ENCODE measurements at places on chromosomes 7 and 10.

- DNase-seq, result no peak
Observed at GRCh38 chr7:92520024-92520423, 8.3 kb downstream of the PEX1 start.

DNA sequence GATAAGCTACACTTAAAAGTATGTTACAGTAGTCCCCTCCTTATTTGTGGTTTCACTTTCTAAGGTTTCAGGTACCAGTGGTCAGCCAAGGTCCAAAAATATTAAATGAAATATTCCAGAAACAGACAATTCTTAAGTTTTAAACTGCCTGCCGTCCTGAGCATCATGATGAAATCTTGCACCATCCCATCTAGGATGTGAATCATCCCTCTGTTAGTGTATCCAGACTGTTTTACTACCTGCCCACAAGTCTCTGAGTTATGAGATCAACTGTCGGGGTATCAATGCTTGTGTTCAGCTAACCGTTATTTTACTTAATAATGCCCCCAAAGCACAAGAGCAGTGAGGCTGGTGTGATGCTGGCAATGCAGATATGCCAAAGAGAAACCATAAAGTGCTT, 11.4 kb downstream of the KDM7A start:
- no peak for DNase-seq

- DNase-seq, result peak; percentile 96
Observed at GRCh38 chr7:149284850-149285585, 23.0 kb downstream of the ZNF783 start.

- DNase-seq, result no peak
Observed at GRCh38 chr10:3877211-3878000, 92.4 kb upstream of the KLF6 start.

DNA sequence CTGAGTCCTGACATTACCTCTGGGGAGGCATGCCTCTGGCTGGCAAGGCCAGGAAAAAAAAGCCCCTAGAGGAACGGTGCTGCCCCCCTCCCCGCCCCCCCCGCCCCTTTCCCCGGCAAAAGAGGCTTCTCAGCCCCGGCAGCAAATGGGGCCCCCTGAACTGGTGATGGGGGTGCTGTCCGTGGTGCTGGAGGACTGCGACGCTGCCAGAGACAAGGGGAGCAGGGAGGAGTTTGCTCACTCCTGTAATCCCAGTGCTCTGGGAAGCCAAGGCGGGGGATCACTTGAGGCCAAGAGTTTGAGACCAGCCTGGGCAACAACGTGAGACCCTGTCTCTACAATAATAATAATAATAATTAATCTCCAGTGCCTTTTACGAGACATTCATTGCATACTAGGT, 23.7 kb downstream of the SRRM3 start:
- no peak for DNase-seq

GRCh38 chr10:126114884-126115555, 218.7 kb downstream of the FANK1 start:
- DNase-seq, result no peak

- no peak for DNase-seq
Observed at GRCh38 chr7:76073335-76073990, 25.6 kb downstream of the MDH2 start.

DNA sequence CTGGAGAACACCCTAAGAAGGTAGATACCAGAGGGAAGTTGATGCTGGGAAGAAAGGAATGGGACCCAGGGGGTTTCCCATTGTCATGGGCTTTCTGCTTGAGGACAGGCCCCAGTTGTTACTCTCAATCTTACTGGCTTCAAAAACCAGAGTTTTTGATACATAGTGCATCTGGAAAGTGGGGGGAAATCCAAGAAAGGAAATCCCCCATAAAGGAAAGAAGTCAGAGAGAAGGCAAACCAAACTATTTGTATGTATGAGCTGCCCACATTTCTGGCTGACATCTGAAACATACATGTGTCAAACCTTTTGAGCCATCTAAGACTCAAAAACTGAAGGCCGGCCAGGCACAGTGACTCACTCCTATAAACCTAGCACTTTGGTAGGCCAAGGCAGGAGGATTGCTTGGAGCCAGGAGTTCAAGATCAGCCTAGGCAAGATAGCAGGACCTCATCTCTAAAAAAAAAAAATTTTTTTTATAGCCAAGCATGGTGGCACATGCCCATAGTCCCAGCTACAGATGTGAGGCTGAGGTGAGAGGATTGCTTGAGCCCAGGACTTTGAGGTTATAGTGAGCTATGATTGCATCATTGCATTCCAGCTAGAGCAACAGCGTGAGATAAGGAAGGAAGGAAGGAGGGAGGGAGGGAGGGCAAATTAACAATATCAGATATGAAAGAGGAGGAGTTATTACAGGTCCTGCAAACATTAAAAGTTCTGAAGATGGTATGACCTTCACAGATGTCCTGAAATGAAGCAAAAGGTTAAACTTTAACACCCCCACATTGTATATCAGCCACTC, 6.7 kb upstream of the COA1 start:
- no peak for DNase-seq

DNA sequence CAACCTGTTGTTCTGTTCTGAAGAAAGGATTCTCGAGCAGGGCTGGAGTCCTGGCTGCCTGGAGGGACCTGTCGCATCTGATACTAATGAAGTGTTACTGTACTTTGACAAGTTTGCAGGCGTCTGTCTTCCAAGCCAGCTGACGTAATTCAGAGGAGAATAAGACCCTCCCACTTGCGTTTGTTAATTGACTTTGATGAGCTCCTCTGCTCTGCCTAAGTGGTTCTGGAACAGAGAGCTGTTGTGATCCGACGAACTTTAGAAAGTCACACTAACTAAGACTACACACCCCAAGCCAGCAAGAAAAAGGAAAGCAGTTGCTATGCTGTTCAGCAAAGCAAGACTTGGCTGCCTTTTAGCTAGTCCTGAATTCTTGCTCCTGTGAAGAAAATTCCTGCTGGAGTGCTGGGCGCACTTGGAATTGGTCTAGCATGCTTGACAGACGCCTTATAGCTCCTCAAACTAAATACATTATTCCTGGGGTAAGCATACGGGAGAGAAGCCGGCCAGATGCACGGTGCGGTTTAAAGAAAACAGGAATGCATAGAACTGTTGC, 200.3 kb downstream of the CACNB2 start:
- DNase-seq, result no peak

GRCh38 chr7:90413185-90413528, 9.9 kb downstream of the CLDN12 start:
- no peak for DNase-seq

GRCh38 chr10:74058658-74059057, 60.7 kb downstream of the VCL start:
- DNase-seq, result no peak

- no peak for DNase-seq
Observed at GRCh38 chr10:29102233-29102632, 186.6 kb upstream of the LYZL1 start.

GRCh38 chr7:55099066-55099820, 80.4 kb downstream of the EGFR start:
- no peak for DNase-seq

- DNase-seq, result no peak
Observed at GRCh38 chr7:88344956-88345832, 38.5 kb upstream of the STEAP4 start.

DNA sequence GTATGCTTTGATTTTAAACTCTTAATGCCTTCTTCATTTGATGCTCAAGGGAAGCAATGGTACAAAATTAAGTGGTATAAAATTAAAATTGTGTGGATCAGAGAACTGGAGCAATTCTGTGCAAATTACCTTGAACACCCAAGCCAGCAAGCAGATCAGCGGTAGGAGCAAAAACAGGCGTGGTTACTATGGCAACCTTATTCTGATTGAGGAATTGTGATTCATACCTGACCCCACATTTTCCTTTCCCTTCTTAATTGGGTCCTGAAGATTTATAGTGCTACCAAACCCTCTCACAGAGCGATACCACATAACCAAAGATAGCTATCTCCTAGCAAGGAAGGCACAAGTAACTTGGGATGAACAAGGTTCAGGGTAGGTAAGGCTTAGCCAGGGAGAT, 72.5 kb upstream of the FZD1 start:
- no peak for DNase-seq

DNA sequence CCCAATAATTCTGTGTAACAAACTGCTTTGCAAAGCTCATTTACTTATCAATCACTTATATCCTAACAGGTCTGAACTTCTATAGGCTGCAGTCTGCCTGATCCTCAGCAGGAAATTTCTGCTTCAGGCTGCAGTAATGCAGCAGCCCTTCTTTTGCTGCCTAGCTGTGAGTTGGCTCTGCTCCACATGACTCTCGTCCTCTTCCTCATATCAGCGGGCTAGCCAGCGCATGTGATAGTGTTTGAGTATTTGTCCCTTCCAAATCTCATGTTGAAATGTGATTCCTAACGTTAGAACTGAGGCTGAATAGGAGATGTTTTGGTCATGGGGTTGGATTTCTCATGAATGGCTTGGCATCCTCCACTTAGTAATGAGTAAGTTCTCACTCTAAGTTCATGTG, 387.8 kb downstream of the SEMA3D start:
- DNase-seq, result no peak

DNA sequence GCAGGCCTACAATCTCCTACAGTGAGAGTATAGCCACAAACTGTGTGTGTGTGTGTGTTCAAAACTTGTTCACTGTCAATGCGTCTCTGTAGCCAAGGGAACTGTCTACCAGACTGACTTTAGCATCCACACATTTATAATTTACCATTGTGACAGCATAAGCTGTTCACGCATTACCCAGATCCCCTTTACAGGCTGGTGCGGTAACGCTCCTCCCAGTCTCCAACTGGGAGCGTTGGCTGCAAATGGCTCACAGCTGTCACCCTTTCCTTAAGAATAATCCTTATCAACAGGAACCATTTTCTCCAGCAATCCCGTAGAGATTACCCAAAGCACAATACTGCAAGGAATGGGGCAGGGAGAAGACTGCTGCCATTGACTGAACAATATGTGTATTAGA, 199.5 kb downstream of the GPAM start:
- DNase-seq, result no peak

GRCh38 chr7:16071246-16071857, 350.0 kb downstream of the CRPPA start:
- no peak for DNase-seq

DNA sequence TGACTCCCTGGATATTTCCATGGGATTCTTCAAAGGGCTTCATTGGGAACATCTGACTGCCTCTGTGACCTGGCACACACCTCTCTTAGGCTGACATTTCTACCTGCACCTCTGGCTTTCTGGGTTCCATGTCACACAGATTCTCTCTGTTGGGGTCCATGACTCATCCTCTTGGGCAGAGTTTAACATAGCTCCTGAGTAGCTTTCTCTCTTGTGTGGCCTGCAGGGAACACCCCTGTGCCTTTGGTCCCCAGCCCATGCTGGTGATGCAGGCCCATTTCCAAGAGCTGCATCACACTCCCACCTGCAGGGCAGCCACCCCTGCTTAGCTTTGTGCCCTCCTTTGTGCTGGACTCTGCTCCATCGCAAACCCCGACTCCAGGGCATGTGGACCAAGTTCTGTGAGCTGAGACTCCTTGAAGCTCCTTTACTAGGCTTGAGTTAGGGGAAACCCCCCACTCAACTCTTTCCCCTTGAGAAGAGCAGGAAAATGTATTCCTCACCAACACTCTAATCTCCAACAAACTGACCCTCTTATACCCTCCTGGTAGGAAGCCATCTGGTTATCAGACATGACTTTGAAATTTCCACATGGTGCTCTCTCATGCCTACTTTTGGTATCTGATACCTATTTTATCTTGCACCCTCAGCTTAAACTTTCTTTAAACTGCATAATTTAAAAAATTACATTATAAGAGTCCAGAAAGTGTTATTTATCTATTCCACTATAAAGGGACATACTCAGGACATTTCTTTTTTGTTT, 93.3 kb downstream of the ZNF777 start:
- DNase-seq, result no peak

DNA sequence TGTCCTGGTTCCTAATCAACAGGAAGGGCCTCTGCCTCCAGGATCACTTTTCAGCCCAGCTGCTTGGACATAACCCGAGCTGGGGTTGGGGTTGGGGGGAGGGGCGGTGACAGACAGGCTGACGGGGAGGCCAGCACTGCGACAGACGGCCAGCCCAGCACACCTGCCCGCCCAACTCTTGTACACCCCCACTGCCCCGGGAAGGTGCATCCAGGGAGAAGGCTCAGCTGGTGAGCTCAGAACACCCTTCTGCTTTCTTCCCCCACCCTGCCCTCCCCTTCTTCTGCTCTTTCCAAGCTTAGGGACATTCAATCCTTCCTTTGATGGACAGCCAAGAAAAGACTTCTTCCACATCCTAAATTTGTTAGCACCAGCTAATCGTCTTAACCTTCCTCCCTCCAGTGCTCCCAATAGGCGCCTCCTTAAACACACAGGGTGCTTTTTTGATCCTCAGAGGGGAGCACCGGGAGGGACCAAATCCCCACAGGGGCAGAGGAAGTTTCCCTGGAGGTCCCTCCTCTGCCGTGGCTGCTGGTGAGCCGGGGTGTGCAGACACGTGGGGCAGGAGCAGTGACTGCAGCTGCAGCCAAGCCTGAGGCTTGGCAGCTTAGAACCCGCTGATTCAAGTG, 44.7 kb downstream of the COL13A1 start:
- DNase-seq, result no peak

DNA sequence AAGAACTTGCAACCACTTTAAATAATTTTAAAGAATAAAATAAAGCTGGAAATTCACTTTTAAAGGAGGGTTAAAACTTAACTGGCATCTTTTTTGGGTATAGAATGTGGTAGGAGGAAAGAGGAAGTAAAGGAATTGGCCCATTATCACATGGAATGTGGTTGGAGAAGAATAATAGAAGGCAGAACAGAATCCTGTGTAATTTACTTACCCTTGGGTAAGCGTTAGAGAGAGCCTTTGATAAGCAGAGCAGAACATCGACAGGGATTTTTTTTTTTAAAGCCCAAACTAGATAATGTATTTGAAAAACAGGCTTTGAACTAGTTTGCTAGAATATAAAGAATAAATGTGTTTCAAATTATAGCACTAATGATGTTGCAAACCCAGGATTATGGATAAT, 199.8 kb upstream of the KIAA1217 start:
- DNase-seq, result no peak

- DNase-seq, result no peak
Observed at GRCh38 chr10:29949411-29950011, 109.9 kb downstream of the JCAD start.

DNA sequence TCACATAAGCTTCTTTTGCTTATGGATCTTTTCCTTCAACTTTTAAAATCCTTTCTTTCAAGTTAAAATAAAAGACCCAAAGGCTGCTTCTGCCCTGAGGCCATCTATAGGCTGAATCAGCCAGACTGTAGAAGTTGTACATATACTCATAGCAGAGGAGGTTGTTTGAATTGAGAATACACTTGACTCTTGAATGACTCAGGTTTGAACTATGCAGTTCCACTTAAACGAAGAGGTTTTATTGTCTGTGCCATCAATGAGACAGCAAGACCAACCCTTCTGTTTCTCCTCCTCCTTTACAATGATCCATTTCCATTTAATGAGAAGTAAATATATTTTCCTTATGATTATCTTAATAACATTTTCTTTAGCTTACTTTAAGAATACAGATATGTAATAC, 5.8 kb downstream of the ZNF365 start:
- DNase-seq, result no peak

Data from stimulated activated CD8-positive, alpha-beta memory T cell treated with anti-CD3 and anti-CD28 coated beads, Interleukin-7, amount 100 ng/mL, for 4 hours (primary cell).